ENCODE measurements at places on chromosomes 12 and 14.

DNA sequence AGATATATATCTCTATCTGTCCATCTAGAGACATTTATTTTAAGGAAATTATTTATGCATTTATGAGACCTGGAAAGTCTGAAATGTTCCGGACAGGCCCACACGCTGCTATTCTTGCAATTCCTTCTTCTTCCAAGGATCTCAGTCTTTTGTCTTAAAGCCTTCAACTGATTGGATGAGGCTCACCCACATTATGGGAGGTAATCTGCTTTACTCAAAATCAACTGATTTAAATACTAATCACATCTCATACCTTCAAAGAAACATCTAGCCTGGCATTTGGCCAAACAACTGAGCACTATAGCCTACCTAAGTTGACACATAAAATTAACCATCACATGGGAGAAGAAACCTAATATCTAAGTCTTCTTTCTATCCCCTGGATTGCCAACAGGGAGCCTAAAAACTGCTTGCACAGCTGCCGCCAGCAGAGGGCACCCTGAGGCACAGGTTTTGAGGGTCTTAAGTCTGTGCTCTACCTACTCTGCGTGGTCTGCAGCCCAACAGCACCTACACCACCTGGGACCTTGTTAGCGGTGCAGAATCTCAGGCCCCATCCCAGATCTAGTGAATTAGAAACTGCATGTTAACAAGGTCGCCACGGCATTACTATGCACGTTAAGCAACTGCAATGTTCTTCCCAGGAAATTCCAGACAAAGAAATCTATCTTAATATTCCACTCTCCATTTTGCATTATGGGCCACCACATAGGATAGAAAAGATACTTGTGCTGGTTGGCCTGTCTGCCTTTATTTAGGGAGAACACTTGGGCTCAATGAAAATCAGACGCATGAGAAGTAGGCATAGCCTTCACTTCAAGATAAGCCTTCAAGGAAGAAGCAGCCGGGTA is 249.7 kb downstream of the FOXG1 start:
- peak; percentile 34 for DNase-seq

DNA sequence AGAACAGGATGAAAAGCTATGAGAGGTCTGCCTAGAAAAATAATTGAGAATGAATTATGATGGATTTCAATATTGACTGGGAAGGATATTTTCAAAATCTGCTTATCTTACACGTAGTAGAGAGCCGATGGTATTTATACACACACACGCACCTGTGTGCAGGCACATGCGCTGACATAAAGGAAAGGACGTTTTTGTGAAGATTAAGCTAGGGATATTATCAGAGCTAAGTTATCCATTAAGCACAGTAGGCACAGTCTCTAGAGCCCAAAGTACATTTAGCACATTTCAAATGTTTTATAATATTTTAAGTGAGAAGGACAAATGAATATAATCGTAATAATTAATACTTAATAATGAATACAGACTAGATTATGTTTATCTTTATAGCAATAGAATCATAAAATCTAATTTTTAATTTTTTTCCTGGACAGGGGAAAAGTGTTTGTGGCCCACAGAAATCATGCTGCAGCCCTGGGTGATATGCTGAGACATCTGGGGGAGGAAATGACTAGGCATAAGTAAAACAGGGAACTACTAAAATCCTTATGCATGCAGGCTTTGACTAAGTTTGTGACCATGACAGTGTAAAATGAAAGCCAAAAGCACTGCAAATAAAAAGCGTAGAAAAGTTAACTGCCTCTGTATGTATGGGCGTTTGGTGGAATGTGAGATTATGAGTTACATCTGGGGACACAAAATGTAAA is 146.1 kb downstream of the KITLG start:
- DNase-seq = no peak

DNA sequence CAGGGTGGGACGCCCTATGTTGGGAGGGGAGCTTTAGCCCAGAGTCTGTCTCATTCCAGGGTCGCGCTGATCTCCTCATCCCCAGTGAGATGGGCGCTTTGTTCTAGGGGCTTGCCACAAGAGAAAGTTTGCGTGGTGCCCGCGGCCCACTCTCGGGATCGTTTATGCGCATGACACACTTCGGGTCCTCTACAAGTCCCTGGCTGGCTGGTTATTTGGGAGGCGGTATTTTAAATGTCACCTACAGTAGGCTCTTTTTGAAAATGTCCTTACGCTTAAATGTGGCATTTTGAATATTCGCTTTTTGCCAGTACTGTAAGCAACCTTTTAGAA is 541 bp downstream of the GOLT1B start:
- peak; percentile 8 for DNase-seq

DNA sequence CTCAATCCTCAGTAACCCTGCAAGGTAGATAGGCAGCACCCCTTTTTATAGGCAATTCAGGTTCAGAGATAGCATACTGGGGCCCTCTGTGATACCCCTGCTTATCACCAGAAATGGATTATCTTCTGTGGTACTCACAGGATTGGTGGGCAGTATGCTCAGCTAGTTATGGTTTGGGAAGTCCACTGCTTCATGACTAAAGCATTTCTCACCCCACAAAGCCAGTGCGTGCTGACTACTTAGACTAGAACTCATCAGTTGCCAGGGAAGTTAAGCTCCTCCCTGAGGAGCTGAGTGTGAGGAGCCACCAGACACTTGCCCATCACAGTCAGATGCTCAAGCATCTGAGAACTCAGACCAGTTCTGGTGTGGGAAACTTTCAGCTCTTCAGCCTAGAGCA is 76.3 kb downstream of the SCAF11 start:
- DNase-seq = no peak

DNA sequence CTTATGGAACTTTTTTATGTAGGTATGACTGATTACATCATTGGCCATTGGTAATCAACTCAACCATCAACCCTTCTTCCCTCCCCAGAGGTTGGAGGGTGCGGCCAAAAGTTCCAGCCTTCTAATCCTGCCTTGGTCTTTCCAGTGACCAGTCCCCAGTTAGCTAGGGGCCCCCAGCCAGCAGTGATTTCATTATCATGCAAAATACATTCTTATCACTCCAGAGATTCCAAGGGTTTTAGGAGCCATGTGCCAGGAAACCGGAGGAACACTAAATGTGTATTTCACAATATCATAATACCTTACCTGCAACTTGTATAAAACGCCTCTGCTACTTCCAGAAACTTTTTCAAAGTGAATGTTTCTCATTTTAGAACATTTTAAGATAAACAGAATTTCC is 181.5 kb upstream of the PELI2 start:
- no peak for DNase-seq

- no peak for DNase-seq
These were observed 398.3 kb downstream of the RAD51B start for GRCh38 chr14:68217791-68218340.

DNA sequence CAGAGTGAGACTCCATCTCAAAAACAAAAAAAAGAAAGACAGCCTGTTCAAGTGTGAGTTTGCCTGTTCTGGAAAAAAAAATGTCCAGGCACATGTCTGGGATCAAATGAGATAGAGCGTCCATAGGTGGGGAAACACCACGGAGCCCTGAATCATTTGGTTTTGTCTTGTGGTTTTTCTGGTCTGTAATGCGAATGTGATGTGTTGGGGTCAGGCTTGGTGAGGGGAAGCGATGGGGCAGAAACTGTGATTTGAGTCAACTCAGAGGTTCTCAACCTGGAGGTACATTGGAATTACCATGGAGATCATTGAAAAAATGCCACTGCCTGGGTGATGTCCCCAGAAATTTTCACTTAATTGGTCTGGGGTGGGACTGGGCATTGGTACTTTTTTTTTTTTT is 183.9 kb upstream of the PWP1 start:
- no peak for DNase-seq

DNA sequence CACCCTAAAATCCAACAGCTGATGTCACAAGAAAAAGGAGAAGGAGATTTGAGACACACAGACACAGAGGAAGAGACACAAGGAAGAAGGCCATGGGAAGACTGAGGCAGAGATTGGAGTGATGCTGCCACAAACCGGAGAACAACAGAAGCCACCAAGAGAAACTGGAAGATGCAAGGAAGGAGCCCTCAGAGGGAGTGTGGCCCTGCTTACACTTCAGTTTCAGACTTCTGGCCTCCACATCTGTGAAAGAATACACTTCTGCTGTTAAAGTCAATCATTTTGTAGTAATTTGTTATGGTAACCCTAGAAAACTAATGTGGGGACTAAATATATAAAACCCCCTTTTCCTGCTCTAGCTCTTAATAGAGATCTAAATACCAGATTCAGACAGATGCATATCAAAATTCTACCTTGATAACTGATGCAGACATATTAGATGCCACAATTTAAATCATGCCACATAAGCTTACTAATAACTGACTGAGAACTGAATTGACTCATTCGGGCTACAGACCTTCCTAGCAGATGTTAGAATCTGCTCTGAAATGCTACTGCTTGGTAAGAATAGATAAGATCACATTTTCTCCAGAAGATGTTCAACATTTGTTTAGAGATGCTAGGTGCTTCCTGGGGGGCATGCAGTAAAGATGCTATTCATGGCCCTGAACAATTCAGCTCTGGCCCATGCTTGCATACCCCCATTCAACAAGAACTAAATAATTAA is 113.1 kb upstream of the CCND2 start:
- no peak for DNase-seq

DNA sequence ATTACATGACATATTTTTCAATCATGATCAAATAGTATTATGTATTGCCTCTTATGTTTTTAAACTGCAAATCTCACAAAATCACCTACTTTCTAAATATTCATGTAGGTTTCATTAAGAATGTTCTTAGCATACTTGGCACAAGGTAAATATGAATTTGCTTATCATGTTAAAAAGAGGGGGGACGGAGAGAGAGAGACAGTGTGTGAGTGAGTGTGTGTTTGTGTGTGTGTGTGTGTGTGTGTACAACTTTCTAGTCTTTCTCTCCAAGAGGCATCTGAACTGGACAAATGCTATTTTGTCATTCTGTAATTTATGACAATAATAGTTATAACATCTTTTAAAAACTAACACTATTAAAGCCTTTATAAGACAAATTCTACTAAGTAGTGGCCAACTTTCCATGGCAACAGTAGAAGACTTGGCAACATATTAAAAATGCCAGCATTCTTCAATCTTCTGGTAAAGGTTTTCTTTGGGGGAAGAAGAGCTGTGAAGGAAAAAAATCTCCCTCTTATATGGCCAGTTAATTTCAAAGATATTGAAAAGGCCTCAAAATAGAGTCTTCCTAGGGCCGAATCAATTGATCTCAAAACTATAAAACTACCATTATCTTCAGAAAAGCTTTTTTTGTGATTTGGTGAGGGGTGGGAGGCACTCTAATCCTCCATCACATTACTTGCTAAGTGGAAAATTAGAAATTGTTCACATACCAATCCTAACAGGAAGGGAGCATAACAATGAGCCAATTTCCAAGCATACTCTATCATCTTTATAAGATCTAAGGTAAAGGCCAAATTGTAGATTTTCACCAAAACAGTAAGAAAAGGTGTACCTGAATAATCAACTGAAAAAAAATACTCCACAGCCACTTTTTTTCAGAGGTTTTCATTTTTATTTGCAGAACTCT is 28.2 kb downstream of the CDK17 start:
- DNase-seq = no peak

DNA sequence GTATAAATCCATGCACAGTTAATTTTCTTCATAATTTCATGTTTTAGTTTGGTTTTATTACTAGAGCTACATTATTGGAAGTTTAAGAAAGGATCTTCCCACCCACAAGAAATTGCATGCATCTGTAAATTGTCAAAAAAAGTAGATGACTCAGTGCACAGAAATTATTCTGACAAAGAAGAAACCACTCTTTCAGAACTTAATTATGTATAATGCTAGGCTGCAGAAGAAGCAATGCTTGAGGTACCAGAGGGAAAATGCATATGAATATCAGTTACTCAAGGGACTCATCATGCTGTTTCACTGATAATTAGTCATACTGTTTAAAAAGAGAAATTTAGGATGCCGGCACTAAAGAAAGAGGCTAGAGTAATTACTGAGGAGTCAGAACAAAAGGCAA is 147.0 kb downstream of the SLC16A7 start:
- no peak for DNase-seq

GRCh38 chr12:3431686-3432085 is 59.3 kb upstream of the PRMT8 start:
- DNase-seq = no peak

DNA sequence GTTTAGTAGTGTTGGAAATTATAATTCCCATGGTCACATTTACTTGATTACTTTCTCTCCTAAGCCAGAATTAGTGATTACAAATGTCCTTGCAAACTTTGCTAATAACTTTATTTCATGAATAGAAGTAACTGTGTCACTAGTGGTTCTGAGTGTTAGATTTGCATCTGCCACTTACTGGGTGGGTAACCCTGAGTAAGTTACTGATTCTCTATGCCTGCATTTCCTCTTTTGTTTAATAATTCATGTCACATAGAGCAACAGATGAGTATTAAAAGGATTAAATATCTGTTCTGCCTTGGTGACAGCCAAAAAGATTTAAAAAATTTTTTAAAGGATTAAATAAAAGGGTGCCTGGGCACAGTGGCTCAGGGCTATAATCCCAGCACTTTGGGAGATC is 78.6 kb downstream of the BHLHE41 start:
- no peak for DNase-seq

DNA sequence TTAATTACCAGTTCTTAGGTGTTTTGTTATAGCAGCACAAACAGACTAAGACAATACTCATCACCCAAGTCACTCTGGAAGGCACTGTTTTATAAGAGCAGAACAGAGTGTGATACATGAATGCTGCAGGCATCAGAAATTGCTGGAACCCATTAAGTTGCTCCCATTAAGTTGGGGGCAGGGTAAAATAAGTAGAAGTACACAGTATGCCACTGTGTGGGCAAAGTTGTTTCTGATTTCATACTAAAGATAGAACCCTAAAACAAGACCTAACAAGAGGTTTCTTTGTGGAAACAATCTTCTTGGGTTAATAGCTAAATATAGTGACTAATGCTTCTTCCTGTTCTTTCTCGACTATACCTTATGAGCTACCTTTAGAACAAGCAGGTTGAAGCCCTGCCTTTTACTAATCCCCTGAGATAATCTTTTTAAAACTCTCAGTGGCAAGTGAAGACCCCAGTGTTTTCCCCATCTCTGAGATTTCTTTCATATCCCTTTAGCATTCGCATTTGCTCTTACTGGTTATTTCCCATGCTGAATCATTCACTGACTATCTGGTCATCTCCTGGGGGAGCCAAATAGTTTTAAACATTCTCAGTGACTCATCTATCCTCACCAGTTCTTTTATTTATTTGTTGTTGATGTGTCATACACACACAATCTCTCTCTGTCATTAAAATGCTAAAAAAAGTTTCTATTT is 52.3 kb downstream of the SOCS2 start:
- DNase-seq = no peak
